T47D (cell line): ENCODE measurements at places on chromosomes 7 and 10.

DNA sequence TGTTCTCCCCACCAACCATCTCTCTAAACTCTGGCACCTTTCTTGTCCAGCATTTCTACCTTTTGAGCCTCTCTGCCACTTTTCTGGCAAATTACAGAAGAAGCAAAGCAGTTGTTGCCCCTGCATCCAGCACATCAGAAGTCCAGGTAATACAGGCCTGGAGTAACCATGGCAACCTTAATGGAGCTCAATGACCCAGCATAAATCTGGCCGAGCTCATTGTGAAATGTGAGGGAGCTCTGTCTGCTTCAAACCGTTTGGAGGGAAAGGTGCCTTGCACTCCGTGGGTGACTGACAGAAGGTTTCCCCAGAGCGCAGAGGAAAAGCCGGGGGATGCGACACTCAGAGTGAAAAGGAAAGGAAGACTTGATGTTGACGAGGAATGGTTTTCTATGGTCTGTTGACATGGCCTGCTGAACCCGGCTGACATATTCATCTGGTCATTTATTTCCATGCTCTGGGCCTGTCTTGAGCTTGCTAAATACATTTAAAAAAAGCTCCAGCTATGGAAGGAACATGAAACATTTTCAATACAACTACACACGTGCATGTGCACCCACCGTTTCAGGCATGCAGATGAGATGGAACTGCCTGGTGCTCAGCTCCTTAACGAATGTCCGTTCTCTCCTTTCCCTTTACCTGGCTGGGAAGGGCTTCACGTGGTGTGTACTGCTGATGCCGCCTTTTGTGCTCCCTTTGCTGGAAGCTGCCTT lies 74.9 kb downstream of the ADRA2A start:
- DNase-seq = no peak

GRCh38 chr7:117014673-117015133 lies 61.4 kb downstream of the ST7 start:
- DNase-seq = no peak

GRCh38 chr10:133143546-133143945 lies 16.5 kb upstream of the KNDC1 start:
- DNase-seq = no peak

GRCh38 chr7:74262639-74263398 lies 8.6 kb upstream of the RFC2 start:
- no peak for DNase-seq
